ENCODE measurements at places on chromosomes 7 and 10. TPM values are rescaled to one million over a fixed set of nuclear protein-coding genes. Genes with fewer than 3 reads are reported as not detected.

DNA sequence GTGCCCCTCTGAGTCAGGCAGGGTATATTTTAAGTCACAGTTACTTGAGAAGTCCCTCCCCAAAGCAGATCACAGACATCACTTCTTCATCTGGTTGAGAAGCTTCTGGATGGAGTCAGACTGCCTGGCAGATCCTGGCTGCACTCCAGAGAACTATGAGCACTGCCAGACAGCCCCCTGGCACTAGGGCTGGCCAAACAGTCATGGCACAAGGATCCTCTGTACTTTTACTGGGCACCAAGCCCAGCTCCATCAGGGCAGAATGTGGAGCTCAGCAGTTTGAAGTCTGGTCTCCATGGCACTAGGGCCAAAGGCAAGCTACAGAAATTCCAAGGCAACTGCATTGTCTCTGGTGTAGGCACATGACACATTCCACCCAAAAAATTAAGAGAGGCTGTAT lies 162.1 kb downstream of the NRG3 start:
- no peak overlapping the region for H3K4me3 ChIP-seq
- no peak overlapping the region for H3K27ac ChIP-seq
- H3K27me3 ChIP-seq: no peaks in the 10 kb centered on the region
- H3K36me3 ChIP-seq: no peaks in the 10 kb centered on the region
- H3K4me1 ChIP-seq: no peaks in the 10 kb centered on the region

- H3K27me3 ChIP-seq: no peaks in the 10 kb centered on the region
- H3K27ac ChIP-seq: no peak overlapping the region
- H3K36me3 ChIP-seq: no peaks in the 10 kb centered on the region
- H3K4me1 ChIP-seq: no peaks in the 10 kb centered on the region
- DNase-seq: no peak
These were observed 6.5 kb upstream of the SNX10 start for GRCh38 chr7:26284995-26285632.

FAM170B gene
- total RNA-seq: not detected

- H3K27me3 ChIP-seq: no peaks in the 10 kb centered on the region
- H3K27ac ChIP-seq: no peak overlapping the region
- H3K4me1 ChIP-seq: no peaks in the 10 kb centered on the region
- no peak overlapping the region for H3K4me3 ChIP-seq
These were observed 71.4 kb downstream of the HTR5A start for GRCh38 chr7:155141562-155141961.

HERPUD2 gene
- total RNA-seq: 32.9 TPM

- H3K4me1 ChIP-seq: no peaks in the 10 kb centered on the region
- H3K4me3 ChIP-seq: no peak overlapping the region
- H3K27me3 ChIP-seq: no peaks in the 10 kb centered on the region
These were observed 171.8 kb downstream of the SEMA3D start for GRCh38 chr7:85014936-85015660.

LIPK gene
- not detected for total RNA-seq

GPC2 gene
- total RNA-seq: 1.4 TPM

ZNF736 gene
- 14.4 TPM for total RNA-seq

DNA sequence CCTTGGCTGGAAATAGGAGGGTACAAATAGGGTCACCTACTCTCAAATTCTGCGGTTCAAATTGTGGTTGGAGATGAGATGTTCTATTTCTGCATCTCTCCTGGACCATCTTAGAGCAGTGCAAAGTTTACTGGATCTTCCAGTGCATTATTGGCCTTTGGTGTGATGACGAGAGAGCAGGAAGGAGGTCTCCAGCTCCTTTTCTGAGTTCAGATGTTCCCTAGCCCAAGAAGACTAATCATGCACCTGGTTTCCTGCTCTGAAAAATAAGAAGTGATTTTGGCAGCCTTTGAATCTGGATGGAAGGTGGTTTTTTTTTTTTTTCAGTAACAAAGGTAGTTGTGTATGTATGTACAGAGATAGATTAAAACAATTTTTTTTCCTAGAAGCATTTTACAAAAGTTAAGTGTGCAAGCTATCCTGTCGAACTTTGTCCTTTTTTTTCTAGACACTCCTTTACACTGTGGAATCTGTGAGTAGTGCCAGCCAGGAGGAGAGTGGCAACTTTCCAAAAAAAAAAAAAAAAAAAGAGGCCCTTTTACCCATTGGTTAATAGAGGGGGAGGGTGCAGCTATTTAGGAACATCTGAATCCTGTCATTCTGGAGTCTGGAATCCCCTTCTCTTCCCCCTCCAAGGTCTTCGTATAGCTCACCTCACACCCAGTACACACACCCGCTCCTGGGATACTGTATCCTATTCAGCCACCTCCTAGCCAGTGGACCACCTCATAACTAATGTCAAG lies 26.3 kb downstream of the PAPSS2 start:
- no peak for DNase-seq
- H3K4me1 ChIP-seq: peaks cover 4% of the 10 kb centered on the region
- H3K27me3 ChIP-seq: no peaks in the 10 kb centered on the region
- no peak overlapping the region for H3K4me3 ChIP-seq

IL15RA gene
- total RNA-seq: 1.2 TPM
